Epithelial cell of prostate (primary cell): ENCODE measurements at places on chromosomes 2 and 18.

- no peak for DNase-seq
Measured at GRCh38 chr2:610491-610890, 66.7 kb downstream of the TMEM18 start.

- no peak for DNase-seq
Measured at GRCh38 chr2:19542796-19543662, 184.6 kb upstream of the OSR1 start.

- DNase-seq: no peak
Measured at GRCh38 chr2:222272446-222273015, 26.3 kb downstream of the PAX3 start.

DNA sequence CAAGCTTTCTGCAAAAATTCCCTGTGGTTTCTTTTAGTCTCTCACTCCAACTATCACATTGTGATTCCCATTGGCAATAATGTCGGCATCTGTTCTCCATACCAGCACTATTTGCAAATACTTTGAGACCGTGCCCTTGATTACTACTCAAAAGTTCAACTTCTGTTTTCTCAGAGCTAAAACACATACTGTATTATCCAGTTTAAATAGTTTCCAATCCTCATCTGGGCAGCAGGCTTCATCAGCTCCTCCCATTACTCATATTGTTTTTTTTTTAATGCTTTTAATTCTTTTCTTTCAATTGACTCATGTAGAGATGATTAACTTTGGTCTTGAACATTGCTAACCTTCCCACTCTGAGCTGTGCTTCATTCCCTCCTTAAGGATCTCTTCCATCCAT lies 135.8 kb downstream of the METTL8 start:
- no peak for DNase-seq

GRCh38 chr2:98457045-98457696 lies 12.5 kb downstream of the INPP4A start:
- peak; percentile 63 for DNase-seq

- DNase-seq: no peak
Measured at GRCh38 chr2:191660575-191660974, 17.4 kb upstream of the NABP1 start.

- no peak for DNase-seq
Measured at GRCh38 chr2:126994340-126994777, 95.7 kb downstream of the TEX51 start.

DNA sequence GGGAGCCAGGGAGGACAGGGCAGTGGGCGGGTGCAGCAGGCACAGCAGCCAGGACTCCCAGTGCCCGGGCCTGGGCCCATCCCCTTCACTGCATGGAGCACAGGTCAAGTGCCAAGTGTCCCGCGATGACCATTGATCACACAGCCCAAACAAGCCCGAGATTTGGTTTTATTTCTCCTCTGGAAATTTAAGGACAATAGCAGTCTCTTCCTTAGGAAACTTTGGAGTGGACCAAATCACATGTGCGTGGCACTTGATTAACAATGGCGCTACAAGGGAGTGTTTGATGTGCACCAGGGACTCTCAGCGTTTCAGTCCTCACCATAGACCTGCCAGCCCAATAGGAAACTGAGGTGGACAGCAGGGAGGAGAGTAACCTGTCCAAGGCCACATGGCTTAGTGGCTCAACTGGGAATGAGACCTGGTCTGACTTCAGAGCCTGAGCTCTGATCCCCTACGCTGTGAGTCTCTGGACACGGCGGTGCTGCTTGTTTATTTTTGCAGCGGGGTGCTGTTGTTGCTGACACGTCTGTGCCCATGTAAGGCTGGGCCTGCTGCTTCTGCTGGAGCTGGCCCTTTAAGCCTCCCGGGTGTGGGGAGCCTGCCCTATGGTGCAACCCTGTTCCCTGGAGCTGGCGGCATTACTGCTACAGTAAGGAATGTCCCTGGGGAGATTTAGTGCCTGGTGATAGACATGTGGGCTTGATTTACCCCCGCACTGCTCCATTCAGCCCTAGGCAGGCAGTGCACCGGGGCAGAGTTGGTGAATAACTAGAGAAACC lies 194.2 kb downstream of the INHBB start:
- DNase-seq: peak; percentile 8

DNA sequence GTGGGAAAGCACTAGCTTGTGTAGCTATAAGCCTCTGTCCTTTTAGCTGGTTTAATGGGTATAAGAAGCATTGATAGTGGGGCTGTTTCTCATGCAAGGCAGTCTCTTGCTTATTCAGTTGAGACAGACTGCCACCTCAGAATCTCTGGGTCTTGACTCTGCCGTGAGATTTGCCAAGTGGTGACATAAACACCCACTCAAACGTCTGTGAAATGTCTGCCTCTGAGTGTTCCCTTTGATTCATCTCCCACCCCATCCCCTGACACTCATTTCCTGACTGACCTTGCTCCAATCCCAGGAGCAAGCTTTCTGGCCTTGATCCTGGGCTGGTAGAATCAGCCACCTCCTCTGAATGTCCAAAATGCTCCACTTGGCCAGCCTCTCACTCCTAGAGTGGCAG lies 141.9 kb upstream of the RBMS1 start:
- DNase-seq: no peak

GRCh38 chr2:55155764-55156281 lies 76.3 kb downstream of the CLHC1 start:
- no peak for DNase-seq

DNA sequence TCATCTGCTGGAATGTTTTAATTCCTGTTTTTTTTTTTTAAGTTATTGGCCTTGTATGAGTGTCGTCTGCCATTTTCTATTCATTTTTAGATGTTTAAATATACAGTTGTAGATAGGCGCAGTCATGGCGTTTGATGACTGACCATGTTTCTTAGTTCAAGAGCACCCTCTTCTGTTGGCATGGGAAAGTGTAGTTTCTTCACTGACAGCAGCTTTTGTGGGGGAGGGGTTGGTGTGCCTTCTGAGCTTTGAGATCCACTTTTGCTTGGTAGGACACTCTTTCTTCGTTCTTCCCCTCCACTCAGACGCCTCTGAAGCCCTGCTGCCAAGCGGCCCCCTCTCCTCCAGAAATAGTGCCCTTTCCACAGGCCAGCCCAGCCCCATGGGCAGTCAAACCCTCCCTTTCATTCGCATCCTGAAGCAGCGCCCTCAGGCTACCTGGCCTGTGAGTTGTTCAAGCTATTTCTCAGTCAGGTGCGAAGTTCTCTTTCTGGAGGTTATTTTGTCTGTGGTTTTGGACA lies 492.0 kb downstream of the TNS1 start:
- peak; percentile 18 for DNase-seq

DNA sequence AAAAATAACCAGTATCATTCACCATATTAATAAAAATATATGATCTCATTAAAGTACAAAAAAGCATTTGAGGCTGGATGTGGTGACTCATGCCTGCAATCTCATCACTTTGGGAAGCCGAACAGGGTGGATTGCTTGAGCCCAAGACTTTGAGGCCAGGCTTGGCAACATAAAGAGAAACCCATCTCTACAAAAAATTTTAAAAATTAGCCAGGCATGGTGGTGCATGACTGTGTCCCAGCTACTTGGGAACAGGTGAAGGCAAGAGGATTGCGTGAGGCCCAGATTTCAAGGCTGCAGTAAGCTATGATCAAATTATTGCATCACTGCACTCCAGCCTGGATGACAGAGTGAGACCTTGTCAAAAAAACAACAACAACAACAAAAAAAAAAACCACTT lies 75.9 kb downstream of the RAD51AP2 start:
- no peak for DNase-seq

GRCh38 chr2:190235101-190235500 lies 84.5 kb downstream of the HIBCH start:
- DNase-seq: no peak

GRCh38 chr2:45301307-45302277 lies 292.3 kb upstream of the SIX2 start:
- DNase-seq: no peak

- DNase-seq: no peak
Measured at GRCh38 chr18:36518839-36519238, 221.3 kb downstream of the FHOD3 start.

- peak; percentile 99 for DNase-seq
Measured at GRCh38 chr2:102664471-102664909, 45.1 kb downstream of the SLC9A2 start.

- DNase-seq: no peak
Measured at GRCh38 chr2:30981096-30981495, 157.1 kb downstream of the GALNT14 start.

DNA sequence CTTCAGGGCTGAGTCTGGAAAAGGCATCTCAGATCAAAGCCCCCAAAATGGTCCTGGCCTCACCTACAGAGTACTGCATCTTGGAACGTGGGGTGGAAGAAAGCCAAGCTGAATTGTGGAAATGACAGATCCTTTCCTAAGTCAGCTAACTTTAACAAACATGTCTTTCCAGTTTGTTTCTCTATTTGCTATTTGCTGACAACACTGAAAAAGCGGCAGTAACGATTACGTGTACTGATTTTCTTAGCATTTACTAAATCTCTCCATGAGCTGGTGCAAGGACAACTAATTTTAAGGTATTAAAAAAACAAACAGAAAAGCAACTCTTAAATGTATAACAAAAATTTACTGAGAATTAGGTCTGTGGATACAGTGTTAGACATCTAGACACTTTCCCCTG lies 1.1 kb downstream of the HIBCH start:
- no peak for DNase-seq

- no peak for DNase-seq
Measured at GRCh38 chr2:232488097-232488711, 570 bp upstream of the ECEL1 start.

DNA sequence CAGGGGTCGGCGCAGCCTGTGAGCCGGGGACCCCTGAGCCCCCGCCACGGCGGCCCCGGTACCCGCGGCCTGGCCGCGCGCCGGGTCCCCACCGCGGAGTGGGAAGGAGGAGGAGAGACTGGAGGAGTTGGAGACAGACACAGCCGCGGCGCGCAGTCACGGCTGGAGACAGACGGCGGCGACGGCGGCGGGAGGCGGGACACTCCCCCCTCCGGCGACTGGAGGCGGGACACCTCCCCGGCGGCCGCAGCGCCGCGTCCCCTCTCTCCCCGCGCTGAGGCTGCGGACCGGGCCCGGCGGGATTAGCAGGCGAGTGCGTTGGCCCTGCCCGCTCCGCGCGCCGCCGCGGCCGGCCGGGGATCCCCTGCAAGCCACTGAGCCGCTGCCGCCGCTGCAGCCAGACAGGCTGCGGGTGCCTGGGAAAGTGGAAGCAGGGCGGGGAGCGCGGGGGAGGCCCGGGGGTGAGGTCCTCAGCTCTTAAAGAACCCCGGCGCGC lies 1.0 kb upstream of the LDLRAD4 start:
- no peak for DNase-seq

DNA sequence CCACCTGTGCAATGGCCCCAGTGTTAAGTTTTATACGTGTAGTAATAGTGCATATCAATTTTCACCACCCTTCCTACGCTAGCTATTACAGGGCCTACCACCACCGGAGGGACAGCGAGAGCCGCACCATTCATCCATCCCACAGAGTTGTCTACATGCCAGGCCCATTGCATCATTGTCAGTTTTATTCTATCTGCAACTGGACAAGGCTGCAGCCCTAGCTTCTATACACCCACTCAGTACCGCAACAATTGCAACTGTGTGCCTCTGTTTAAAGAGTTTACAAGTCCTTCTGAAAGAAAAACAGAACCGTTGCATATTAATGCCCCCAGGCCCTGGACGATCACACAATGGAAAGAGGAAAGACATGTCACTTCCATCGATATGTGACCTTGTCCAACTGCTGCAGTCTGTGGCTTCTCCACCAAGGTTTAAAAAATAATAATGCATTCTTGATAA lies 58.6 kb downstream of the ZEB2 start:
- no peak for DNase-seq

- no peak for DNase-seq
Measured at GRCh38 chr2:37786191-37786698, 114.8 kb upstream of the CDC42EP3 start.

- DNase-seq: no peak
Measured at GRCh38 chr2:137888845-137889244, 75.4 kb upstream of the HNMT start.
